ENCODE measurements at places on chromosomes 4 and X.

- no peak for DNase-seq
Observed at GRCh38 chrX:139844163-139844562, 88.7 kb downstream of the ATP11C start.

DNA sequence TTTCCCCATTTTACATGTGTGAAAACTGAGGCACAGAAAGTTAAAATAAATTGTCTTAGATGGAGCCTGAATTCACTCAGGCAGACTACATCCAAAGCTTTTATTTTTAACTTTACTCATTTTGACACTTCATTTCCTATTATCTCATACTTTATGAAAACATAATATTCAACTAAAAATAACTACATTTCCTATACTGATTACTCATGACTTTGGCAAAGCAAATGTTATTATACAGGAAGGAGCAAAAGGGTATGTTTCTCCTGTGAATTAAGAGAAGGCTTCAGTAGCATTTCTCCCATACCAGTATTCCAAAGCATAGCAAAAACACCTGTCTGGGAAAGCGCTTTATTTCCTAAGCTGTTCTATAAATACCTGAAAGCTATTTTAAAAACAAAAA, 178.6 kb downstream of the ADAMTS3 start:
- no peak for DNase-seq

DNA sequence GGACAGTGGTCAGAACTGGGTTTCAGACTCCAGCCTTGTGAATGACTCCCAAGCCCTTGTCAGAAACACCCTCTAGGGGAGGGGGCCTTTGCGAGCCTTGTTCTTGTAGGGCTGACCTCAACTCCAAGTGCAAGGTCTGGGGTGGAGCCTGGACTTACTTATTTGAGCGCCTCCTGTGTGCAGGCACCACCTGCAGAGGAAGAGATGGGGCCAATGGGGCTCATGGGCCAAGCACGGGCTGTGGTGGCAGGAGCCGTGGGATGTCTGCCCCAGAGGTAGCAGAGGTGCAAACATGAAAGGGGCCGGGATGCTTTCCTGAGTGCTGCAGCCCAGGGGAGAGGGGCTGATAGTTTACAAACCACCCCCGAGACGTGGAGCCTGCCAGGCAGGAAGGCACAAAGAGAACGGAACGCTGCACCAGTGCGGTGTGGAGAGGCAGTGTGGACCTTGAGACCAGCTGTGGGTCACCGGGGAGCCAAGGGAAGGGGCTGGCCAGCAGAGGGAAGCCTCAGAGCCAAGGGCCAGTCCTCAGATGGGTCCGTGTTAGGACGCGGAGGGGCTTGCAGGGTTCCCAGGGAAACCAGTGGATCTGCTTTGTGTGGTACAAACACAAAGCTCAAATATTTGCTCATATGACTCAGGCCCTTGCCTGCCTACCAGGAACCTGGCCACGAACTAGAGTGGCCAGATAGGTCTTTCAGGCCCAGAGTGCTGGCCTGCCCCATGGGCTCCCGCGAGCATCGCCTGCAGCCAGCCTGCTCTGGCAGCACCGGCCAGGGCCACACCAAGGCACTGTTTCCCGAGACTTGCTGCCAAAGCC, 8.7 kb upstream of the TADA2B start:
- DNase-seq, result no peak

GRCh38 chr4:141463678-141464077, 172.7 kb upstream of the IL15 start:
- DNase-seq, result no peak

All from naive thymus-derived CD4-positive, alpha-beta T cell (primary cell).